ENCODE measurements at places on chromosomes 16 and 17.
A peak's percentile ranks its signal among the peaks of the same experiment; 100 is the strongest.

GRCh38 chr16:74183601-74184360 is 112.8 kb upstream of the PSMD7 start:
- DNase-seq = no peak

- no peak for DNase-seq
These were observed 58.8 kb downstream of the SLFN11 start for GRCh38 chr17:35314415-35315216.

DNA sequence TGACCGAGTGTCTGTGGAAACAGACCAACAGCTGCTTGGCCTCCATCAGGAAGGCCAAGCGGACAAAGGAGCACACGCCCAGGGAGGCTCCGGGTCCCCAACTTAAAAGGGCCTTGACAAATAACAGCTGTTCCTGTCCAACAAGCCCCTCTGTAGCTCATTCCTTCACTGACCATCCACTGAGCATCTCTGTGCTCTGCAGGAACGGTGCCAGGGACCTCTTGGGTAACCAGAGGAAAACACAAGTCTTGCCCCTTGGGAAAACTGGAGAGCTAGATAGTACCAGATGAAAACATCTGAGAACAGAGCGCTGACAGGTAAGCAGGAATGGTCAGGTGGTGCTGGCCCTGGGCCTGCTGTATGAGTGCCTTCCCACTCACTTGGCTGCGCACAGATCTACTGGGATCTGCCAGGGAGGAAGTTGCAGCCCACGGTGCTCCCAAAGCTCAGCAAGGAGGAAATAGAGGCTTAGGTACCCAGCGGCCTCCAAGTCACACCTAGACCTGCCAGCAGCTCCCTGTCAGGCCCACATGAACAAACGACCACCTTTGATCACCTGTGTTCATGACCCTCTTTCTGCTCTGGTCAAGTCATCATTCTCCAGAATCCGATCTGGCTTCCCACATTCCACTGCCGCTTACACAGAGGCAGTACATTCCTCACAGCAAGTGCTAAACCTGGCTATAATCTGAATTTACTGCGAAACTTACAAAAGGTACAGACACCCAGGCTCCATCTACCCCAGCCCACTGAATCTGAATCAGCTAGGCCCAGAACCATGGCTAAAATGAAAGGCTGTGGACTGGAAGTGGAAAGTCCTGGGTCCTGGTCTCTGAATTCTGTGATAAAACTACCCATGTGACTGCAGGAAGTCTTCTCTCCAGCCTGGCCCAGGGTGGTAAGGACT is 12.5 kb downstream of the DCAKD start:
- DNase-seq = no peak

DNA sequence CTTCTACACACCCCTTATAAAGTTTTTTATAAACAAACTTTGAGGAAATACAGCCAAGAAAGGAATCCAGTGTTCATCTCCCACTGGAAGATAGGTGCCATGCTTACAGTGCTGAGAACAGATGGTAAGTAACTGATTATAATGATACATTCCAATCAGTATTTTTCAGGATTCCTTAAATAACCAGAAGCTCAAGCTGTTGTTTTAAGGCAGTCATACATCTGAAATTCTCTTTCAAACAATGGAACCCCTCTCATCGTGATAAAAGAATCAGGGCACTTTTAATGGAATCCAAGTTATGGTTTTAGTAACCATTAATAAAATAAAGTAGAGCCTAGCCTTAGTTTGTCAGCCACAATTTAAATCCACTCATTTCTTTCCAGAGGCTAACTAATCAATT is 56.1 kb upstream of the STAC2 start:
- DNase-seq = no peak

DNA sequence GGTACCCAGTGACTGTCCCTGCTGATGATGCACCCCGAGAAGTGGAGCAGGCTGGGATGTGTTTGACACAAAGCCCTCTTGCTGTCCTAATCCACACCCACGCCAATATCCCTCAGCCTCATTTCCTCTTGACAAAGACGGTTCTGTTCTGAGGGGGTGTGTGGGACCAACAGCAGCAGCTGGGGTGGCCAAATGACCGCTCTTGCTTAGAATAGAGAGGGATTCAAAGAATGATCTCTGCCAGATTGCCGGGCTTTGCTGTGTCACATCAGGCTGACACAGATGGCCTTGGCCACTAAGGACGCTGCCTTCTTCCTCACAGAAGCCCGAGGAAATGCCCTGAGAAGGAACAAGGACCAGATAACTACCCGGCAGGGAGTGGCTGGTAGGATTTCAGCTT is 250.7 kb downstream of the NTN1 start:
- DNase-seq = no peak

GRCh38 chr16:55257966-55258613 is 65.9 kb upstream of the IRX6 start:
- peak; percentile 70 for DNase-seq

GRCh38 chr16:17359788-17360390 is 110.9 kb downstream of the XYLT1 start:
- peak; percentile 86 for DNase-seq

- no peak for DNase-seq
These were observed 1.3 kb upstream of the PABPN1L start for GRCh38 chr16:88867581-88868246.

DNA sequence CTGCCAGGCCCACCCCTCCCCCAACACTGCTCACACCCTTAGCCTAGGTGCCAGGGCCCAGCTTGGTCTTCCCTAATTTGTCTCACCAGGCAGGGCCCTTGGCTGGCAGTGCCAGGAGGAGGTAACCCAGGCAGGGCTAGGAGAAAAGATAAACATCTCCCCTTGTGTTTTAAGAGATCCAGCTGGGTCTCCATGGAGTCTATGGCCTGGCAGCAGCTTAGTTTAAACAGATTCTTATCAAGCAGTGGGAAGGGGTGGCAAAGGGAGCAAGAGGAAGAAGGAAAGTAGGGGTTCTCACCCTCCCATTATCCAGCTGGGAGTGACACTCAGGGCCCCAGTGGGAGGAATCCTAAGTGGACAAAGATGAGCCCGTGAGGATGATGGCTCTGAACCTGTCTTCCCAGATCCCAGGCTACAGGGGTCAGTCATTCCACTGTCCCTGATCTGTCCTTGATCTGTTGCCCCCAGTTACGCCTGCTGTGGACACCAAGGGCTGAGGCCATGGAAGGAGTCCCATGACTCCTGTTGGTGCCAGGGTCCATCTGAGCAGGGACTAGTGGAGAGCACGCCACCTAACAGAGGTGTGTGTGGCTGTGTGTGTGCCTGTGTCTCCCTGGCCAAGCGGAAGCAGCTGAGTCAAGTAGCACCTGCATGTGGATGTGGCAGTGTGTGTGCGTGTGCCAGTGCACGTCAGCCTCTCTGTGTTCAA is 47.4 kb upstream of the MEIOC start:
- DNase-seq = no peak

DNA sequence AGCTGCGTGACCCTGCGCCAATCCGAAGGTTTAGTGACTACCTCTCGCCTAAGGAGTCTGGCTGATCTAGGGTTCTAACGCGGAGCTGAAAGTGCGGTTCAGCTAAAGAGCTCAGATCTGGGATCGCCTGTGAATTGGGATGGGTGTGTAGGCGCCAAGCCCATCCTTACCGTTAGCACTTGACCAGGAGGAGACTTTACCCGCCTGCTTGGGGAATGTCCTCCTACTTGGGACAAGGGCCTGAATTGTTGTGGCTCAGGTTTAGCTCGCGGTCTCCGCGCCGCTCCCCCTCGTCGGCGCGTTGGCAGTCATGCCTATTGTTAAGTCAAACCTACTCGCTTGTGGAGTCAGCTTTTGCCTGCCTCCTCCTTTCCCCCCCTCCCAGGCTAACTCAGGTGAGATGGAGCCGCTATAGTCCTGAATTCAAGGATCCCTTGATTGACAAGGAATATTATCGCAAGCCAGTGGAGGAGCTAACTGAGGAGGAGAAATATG is 480 bp downstream of the MRPS7 start:
- no peak for DNase-seq

- peak; percentile 51 for DNase-seq
These were observed 1.2 kb upstream of the MT2A start for GRCh38 chr16:56607109-56607618.

GRCh38 chr16:28981517-28981916 is 3.3 kb upstream of the LAT start:
- DNase-seq = peak; percentile 73

DNA sequence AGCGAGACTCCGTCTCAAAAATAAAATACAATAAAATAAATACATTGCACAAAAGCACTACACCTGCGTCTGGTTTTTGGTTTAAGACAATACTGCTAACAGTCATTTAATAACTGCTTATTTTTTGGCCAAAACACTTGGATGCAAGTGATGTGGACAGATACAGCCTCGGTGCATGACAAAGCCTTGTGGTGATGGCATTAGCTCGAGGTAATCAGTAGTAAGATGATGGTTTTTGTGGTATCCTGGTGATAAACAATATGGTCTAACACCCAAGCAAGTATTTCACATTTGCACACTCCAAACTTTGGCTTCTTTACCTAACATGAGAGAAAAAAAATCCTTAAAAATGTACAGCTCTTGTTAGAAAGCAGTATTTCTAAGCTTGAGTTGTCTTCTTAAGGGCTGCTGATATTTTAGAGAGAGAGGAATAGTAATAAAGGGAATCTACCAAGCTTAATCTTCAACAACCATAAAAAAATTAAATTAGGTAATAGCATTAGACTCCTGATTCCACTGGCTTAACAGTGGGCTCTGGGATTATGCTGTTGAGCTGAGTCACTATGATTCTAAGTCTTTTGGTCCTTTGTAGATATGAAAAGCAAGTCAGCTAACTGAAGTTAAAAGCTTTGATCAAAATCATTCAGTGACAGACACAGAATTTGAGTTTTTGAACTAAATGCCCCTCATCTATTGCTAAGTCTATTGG is 111.1 kb downstream of the VPS53 start:
- DNase-seq = no peak

GRCh38 chr16:11354733-11355574 is 9.7 kb downstream of the RMI2 start:
- peak; percentile 95 for DNase-seq

GRCh38 chr17:33198954-33199353 is 94.1 kb downstream of the ASIC2 start:
- DNase-seq = no peak

DNA sequence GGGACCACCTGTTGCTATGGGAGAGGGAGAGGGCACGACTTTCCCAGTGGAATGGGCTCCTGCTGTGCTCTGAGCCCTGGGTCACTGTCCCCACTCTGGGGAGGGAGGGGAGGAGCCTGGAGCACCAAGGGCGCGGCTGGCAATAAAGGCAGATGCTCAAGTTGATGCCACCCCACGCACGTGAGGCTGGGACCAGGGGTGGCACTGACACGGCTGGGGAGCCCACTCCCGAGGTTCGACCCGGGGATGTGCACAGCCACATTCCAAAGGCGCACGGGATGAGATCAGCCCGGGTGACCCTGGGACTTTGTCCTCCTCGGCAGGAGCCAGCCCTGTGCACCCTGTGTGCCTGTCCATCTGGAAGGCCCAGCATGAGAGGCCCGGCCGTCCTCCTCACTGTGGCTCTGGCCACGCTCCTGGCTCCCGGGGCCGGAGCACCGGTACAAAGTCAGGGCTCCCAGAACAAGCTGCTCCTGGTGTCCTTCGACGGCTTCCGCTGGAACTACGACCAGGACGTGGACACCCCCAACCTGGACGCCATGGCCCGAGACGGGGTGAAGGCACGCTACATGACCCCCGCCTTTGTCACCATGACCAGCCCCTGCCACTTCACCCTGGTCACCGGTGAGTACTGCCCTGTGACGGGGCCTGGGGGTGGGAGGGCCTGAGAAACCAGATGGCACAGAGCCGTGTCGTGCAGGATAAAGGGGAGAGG is at the start of gene ENPP7:
Gene ENPP7, plus strand, starts transcription at position 175 of the 715 bp plus-strand sequence. Its CDS starts 197 bp downstream, at position 372.
- no peak for DNase-seq

GRCh38 chr16:4626396-4626795 is 1.8 kb downstream of the MGRN1 start:
- DNase-seq = no peak

DNA sequence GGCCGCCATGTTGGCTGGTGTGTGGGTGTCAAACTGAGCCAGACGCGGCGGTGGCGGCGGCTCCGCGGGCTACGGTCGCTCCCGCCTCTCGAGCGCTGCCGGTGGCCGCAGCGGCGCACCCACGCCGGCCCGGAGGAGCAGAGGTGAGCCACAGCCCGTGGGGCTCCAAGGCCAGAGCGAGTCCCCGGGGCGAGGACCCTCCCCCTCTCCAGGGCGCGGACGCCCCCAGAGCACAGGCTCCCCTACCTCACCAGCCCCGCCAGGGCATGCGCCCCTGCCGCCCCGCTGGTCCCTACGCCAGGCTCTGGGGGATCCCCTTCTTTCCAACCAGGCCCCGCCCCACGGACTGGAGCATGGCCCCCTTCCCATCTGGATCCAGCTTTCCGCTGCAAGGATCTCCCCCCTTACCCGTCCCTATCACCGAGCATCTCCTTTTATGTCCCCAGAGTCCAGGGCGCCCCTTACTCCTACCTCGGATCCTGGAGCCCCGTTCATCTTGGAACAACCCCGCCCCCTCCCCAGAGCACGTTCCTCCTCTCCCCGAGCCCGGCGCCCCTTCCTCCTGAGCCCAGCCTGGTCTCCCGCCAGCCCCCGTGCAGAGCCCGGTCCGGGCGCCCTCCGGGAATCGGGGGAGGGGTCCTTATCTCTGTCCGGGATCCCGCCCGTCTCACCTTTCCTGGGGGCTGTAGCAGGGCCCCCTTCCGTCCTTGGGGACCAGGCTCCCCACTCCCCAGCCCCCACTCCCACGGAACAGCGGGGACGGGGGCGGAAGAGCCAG is 412 bp downstream of the EPN2 start:
- DNase-seq = peak; percentile 41

GRCh38 chr17:34285286-34285792 is at the start of gene CCL11:
TSS of gene CCL11 (plus strand) at chr17:34285742. CDS start at chr17:34285809, 67 bp downstream.
- DNase-seq = no peak

- DNase-seq = no peak
These were observed 287.4 kb downstream of the HAPSTR1 start for GRCh38 chr16:9378876-9379275.

GRCh38 chr17:9557857-9558256 is 17.8 kb downstream of the STX8 start:
- no peak for DNase-seq

DNA sequence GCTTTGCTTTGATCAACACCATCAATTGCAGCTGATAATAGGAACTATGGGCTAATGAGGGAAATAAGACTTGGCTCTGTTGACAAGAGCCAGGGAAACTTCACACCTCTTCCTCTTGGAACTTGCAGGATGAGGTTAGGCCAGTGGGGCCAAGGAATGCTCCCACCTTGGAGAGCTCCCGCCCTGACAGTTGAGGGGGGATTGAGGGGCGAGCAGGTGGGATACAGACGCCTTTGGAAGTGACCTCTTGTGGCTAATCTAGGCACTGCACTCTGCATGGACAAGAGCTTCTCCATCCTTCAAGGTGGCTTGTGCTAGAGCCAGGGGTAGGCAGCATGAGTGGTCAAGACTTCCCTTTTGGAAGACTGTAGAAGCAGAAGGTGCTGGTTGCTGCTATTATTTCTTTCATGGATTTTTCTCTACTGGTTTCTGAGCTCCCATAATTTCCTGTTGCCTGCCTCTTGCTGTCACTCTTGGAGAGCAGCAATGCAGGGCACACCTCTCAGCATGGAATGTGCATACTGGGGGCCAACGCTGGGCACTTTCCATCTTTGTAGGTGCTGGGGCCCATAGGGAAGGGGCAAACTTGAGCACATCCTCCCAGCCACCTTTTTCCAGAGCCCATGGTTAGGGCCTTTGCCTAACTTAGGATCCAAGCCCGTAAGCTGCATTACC is 2.3 kb upstream of the PHF12 start:
- DNase-seq = peak; percentile 70
